Activated naive CD4-positive, alpha-beta T cell treated with anti-CD3 and anti-CD28 coated beads, Interleukin-2, amount 50 U/mL, for 16 hours (primary cell): ENCODE measurements at places on chromosomes 16 and 17.

DNA sequence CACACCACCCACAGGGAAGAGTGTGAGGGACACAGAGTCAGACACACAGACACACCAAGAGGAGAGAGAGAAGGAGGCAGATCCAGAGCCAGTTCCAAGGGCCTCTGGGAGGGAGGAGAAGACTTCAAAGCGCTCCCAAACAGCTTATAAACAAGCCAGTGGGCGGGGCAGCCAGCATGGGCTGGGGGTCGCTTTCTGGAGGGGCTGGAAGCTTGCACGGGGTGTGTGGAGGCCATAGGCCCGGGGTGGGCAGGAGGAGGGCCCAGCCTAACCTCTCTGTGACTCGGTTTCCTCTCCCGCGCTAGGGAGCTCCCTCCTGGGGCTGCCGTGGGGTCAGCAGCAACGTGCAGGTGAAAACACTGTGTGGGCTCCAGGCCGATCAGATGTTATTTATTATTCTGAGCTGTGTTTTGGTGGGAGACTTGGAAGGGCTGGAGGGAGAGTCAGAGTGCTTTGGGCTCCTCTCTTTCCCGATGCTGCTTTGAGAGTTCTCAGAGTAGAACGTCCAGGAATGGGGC is 2.5 kb upstream of the WFIKKN2 start:
- no peak for DNase-seq

GRCh38 chr17:73261617-73261951 is at the start of gene CPSF4L:
CPSF4L (minus strand) TSS chr17:73261880; CDS start chr17:73261818, 62 bp downstream.
- no peak for DNase-seq

GRCh38 chr17:15659663-15660062 is 24.4 kb downstream of the TRIM16 start:
- no peak for DNase-seq

DNA sequence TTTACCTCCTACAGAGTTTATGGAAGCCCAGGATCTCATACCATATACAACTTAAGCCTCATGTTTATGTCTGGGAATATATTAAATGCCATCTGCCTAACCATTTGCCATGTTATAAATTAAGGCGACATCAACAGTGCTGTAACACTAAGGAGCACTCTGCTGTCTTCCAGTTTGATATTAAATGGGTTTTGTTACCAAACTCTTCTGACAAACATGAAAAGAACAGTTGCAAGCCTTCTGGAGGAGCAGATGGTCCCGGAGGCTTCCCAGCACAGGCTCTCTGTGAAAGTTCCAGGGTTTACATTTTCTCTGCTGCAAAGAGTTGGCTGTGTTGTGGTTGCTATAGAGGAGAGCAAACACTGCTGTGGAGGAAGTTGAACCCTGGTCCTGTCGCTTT is 545.3 kb upstream of the SALL1 start:
- no peak for DNase-seq

- no peak for DNase-seq
These were observed 2.0 kb downstream of the DLX3 start for GRCh38 chr17:49992933-49993422.

DNA sequence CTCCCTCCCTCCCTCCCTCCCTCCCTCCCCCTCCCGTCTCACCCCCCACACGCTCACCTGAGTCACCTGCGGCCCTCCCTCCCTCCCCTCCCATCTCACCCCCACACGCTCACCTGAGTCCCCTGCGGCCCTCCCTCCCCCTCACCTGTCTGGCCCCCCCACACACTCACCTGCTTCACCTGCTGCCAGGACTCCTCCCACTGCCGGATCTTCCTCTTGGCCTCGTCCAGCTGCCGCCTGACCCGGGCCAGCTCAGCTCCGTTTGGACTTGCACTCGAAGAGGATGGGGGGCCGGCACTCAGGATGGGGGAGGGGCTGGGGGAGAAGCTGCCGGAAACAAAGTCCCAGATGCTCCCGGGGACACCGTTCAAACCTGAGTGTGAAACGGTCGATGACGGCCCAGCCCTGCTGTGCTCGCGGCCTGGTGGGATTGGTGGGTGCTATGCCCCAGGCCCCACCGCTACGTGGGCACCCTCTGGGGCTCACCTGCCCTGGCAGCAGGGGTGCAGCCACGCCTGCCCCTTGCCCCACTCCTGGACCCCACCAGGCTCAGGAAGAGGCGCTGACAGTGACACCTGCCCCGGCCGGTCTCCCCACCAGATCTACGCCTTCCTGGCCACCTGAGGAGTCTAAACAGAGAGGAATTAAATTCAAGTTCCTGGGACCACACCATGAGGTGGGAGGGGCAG is 15.9 kb downstream of the GNPTG start:
- DNase-seq = no peak

DNA sequence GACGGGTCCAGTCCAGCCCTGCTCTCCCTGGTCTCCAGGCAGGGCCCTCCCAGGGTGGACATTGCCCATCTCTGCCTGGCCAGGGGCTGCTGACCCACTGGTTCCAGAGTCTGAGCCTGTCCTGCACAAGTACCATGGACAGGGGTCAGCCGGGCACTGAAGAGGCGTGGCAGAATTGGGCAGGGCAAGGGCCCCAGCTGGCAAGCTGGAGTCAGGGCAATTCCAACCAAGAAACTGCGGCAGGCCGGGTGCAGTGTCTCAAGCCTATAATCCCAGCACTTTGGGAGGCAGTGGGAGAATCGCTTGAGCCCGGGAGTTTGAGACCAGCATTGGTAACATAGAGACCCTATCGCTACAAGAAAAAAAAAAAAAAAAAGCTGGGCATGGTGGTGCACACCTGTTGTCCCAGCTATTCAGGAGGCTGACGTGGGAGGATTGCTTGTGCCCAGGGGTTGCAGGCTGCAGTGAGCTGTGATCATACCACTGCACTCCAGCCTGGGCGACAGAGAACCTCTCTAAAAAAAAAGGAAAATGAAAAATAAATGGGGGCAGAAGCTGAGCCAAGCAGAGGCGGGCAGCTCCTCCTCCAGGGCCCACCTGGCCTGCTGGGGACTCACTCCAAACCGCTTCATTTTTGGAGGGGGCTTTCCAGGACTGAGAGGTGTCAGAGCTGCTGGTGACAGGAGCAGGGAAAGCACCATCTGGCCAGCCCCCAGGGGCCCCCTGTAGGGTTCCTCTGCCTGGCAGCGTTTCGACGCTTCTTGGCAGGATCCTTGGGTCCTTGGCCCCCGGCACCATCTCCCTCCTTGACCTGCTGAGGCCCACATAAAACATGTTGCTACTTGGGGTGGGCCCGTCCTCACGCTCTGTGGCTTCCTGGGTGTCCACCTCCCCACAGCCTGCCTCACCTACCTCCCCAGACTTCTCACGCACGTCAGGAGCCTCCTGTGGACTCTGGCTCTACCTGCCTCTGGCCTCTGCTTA is 2.9 kb upstream of the MAFG start:
- DNase-seq = no peak
